ENCODE measurements at places on chromosomes 2 and 18. TPM values are rescaled to one million over a fixed set of nuclear protein-coding genes. Genes with fewer than 3 reads are reported as not detected.

- DNase-seq: no peak
These were observed 19.2 kb downstream of the NRP2 start for GRCh38 chr2:205701509-205701908.

DNA sequence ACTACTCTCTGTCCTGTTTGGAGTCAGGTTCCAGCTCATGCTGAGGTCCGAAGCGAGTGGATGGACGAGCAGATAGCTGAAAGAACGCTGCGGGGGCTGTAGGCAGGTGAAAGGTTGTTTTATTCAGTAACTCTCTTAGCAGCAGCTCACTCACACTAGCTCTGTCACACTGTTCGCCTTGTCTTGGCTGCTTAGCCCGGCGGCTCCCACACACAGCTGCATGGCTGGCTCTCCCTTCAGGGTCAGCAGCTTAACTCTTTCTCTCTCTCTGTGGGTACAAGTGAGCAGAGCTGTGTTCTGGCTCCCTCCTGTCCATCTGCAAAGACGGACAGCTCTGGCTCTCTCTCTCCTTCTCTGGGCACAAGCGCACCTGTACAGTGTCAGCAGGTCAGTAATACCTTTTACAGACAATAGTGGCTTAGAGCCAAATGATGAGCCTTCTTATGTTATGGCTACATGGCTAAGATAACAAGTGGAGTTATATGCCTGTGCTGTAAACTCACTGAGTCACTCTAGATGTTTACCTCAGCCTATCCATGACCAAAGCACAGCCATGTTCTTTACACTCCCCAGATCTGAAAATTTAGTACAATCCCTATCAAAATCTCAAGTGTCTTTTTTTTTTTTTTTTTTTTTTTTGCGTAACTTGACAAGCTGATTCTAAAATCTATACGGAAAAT is 149.3 kb downstream of the GALNT1 start:
- peak; percentile 54 for DNase-seq

GRCh38 chr2:204344119-204344518 is 201.2 kb upstream of the PARD3B start:
- DNase-seq: no peak

- DNase-seq: no peak
These were observed 74.6 kb upstream of the OTOS start for GRCh38 chr2:240214790-240215675.

FAM228A gene
- polyA plus RNA-seq: 0.48 TPM

SERPINB4 gene
- polyA plus RNA-seq: not detected

CTNNA2 gene
- 6.4 TPM for polyA plus RNA-seq

VSNL1 gene
- 6.1 TPM for polyA plus RNA-seq

- no peak for DNase-seq
These were observed 68.3 kb upstream of the YPEL5 start for GRCh38 chr2:30078521-30078920.

- no peak for DNase-seq
These were observed 55.7 kb downstream of the RND3 start for GRCh38 chr2:150431561-150432311.

RAB6C gene
- polyA plus RNA-seq: 0.56 TPM

- no peak for DNase-seq
These were observed 183.8 kb downstream of the DYSF start for GRCh38 chr2:71637168-71637567.

GRCh38 chr18:54742120-54742519 is 86.2 kb upstream of the RAB27B start:
- DNase-seq: no peak

DNA sequence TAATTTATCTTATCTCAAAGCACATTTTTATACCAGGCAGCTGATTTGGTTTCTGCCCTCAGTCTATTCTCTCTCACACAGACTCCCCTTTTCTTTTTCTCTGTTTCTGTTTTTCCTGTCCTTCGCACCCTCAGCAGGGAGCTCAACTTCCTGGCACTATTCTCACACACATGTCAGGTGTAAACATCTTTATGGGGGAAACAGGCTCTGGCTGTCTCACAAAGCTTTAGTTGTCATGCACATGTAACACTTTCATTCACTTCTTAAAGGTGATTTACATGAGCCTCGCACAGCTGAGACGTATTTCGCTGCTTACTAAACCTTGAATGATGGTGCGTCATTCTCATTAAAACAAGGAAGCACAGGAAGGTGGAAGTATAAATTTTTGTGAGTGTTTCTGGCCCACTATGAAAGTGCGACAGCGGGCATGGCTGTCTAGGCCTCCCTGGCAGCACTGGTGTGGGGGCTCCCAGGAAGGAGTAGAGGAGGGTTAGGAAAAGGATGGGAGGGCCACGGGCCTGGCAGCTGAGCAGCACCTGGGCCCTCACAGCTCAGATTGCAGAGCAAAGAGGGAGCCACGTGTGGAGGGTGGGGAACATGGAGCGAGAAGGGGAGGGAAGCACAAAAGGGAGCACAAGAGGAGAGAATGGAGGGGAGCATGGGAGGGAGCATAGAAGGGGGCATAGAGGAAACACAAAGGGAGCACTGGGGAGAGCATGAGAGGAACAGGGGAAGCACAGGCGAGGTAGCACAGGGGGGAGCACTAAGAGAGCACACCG is 46.2 kb upstream of the SNTG2 start:
- no peak for DNase-seq

CD8A gene
- 0.39 TPM for polyA plus RNA-seq

GRCh38 chr18:47287911-47288585 is 36.6 kb upstream of the SKOR2 start:
- DNase-seq: no peak

DNA sequence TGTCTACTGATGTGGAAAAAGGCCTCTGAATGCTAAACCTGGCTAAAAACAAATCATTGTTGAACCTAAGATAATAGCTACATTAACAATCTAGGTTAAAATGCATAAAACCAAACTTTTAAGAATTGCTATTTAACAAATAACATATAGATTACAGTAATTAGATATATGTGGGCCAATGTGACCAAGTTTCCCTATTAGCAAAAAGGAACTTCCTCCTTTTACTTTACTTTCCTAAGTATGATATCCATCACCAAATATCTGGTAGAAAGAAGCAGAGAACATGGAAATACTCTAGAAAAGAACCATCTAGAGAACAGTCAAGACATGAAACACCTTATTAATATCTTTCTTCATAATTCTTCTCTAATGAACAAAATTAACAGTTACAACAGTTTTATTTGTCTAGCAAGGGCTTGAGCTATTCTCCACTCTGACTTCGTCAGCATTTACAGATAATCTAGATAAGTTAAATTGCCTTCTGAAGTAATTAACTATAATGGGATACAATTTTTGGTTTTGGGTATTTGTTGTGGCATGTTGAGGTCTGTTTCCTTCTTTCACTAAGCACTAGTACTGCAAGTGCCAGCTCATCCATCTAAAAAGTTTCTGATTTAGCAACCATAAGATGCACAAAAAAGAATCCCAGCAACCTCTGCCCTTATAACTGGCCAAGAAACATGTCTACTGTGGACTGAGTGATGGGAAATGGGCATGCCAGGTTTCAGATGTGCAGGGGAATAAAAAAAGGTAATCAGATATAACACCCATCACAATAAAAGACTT is 53.3 kb downstream of the MEMO1 start:
- no peak for DNase-seq

GRCh38 chr2:74548900-74549826 is 4.6 kb downstream of the LOXL3 start:
- no peak for DNase-seq

DNA sequence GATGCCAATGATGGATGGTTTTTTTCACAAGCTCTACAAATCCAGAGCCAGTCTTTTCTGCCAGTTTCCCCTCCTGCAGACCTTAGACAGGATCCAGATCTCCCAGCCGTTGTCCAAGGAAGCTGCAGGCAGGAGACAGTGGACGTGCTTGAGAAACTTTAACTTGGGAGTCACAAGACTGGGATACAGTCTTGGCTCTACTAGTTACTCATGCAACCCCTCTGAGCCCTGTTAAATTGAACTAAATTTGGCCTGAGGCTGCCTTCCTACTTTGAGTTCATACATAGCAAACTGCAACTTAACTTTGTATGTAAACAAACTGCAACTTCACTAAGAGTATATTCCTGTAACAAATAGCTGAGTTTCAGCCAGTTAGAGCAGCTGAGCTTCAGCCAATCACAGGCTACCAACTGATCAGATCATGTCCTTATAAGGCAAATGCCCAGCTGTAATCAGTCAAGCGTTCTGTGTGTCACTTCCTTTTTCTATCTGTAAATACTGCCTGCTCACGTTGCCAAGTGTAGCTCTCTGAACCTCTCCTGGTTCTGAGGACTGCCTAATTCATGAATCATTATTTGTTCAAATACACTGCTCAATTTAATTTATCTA is 140.9 kb downstream of the CAPN13 start:
- DNase-seq: no peak

LRRTM4 gene
- polyA plus RNA-seq: 1.5 TPM

DNA sequence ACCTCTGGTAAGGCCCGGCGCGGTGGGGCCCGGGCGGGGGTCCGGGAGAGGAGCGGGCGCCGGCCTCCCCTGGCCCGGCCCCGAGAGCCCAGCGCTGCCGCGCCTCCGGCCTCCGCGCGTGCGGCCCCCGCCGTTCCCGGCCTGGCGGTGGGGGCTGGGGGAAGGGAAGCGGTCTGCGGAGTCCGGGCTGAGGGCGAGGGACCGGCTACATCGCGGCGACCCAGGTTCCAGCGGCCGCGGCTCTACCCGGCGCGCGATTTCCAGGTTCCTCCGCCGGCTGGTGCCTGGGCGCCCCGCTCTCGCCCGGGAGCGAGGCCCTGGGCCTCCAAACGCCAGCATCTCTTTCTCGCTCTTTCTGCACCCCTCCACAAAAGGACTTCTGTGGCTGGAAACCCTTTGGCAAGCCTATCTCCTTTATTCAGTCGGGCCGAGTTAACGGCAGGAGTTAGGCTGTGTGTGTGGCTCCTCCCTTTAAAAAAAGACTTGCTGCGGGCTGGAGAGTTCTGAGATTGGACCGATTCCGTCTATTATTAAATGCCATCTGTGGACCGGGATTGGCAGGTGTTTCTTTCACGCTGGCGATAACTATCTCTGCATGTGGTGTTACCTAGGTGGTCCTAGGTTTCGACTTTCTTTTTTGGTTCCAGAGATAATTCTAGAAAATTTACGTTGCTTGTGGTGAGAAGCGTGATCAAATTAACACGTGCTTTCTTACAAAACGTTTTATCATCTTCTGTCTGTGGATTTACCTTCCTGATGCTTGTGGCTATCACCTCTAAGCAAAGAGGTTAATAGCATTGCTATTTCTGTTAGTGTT is 592 bp downstream of the ME2 start:
- DNase-seq: peak; percentile 30

DNA sequence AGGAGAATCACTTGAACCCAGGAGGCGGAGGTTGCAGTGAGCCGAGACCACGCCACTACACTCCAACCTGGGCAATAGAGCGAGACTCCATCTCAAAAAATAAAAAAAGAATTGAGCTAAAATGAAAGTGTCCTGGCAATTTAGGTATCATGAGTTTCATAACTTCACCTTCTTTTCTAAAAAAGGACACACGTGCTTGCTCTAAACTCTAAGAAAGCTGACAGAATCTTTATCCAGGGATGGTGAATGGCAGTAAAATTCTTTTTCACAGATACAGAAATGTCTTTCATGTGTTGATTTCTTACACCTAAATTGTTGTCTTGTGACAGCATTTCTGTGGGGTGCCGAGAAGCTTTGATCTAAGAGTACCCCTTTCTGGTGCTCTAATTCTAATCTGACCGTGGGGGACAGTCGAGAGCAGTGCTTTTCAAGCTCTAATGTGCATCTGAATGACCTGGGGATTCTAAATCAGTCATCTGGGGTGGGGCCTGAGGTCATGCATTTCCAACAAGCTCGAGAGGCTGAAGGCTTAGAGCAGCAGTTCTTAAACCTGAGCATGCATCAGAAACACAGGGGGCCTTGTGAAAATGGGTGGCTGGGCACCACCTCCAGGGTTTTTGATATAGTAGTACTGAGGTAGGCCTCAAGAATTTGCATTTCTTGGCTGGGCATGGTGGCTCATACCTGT is 42.1 kb upstream of the REL start:
- no peak for DNase-seq

DNA sequence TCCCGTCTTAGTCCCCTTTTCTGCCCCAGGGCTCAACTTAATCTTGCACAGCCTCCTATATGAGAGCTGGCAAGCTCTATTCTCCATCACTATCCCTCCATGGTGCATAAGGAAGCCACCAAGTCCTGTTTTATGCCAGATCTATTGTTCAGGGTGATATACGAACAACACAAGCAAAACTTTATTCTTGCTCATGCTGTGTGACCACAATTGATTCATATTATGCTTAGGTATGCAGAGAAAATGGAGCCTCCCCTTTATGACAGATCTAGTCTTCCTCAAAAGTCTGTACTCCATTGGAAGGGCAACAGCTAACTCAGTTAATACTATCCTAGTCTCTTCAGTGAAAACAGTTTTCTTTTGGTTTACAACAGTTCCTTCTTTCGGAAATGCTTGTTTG is 94.0 kb upstream of the STON1 start:
- DNase-seq: no peak

DNA sequence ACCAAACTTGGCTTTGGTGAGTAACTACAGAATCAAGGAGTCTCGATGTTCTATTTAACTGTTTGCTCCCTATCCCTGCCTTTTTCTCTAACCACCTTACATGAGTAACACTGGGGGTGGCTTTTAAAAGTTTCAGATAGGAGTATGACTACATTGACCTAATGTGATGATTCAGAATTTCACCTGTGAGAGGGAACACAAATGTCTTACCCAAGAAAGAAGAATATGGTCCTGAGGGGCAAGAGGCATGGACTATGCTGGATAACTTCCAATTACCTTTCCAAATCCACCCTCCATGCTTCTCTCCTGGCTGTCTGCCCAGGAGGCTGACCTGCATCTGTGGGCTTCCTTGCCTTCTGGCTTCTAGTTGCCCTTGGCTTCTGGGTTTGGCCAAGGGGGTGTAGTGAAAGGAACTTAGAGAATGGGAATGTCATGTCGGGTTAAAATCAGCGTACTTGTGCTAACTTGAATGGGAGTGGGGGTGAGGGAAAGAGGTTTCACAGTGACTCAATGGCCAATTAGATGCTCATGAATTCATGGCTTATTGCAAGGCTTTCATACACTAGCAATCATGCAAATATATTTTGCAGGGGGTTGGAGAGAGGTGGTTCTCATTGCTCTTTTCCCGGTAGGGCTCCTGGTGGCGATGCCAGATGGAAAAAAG is 5.3 kb upstream of the IL36G start:
- DNase-seq: no peak
